ENCODE measurements at places on chromosomes 2 and 18.

- DNase-seq = no peak
Measured at GRCh38 chr18:46416706-46417638, 240.0 kb downstream of the LOXHD1 start.

DNA sequence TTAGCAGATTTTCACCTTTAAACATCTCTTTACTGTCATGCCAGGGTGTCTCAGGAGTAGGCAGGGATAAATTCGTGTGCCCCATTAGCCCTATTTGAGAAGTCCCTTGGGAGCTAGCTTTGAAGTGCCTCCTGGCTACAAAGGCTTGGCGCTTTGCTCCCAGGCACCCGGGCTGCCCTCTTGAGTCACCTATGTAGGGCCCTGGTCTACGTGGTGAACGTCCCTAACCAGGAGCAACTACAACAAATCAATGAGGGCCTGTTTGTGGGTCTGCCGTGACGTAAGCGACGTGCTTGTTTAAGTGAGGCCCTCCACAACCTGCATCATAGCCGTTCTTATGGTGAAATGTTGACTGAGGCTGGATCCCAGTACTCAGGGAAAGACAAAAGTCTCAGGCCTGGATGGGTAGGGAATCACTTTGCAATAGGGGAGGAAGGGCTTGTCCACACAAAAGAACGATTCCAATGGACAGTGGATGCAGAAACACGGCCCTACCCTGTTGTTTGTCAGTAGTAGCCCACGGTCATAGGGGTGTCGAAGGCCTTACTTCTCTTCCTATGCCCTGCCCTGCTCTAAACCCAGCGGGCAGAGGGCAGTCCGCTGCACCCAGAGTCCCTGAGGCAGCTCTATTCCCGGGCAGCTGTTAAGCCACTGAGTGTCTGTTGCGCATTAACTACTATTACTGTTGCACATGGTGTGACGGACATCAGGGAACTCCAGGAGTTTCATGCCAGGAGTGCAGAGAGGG lies 93.9 kb downstream of the INHBB start:
- no peak for DNase-seq

DNA sequence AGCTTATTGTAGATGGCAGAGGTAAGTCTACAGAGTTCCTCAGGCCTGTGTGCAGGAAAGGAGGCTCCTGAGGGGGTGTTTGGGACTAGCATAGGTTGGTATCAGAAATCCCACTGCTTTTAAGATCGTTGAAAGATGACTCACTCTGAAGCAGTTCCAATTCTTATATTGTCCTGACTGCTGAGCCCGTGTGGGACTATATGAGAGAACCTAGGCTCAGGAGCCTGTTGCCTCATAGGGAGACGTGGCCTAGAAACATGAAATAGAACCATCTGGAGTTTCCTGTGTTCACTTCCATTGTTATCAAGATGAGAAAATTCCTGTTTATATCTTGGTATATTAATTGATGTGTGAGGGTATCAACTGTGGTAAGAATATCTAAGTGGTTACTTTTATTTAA lies 5.7 kb downstream of the CCT7 start:
- peak; percentile 41 for DNase-seq

- DNase-seq = no peak
Measured at GRCh38 chr2:74099835-74100234, 47.9 kb downstream of the BOLA3 start.

DNA sequence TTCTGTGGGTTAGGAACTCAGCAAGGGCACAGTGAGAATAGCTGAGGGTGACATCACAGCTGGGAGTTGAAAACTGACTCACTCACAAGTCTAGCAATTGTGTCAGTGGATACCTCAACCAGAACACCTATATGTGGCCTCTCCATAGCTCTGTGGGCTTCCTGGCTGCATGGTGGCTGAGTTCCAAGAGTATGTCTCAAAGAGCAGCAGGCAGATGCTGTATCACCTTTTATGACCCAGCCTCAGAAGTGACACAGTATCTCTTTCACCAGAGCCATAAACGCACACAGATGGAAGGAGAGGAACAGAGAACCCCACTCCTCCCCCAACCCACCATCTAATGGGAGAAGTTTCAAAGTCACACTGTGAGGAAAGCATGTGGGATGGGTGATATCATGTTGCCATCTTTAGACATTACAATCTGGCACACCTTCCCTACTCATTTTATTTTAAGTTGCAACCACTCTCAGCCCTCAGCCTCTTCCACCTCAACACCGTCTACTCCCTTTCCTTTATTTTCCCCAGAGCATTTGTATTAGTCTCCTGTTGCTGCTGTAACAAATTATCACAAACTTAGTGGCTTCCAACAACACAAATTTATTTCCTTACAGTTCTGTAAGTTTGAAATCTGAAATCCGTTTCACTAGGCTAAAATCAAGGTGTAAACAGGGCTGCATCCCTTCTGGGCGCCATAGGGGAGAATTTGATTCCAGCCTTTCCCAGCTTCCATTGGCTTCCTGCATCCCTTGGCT lies 134.6 kb upstream of the SPATS2L start:
- peak; percentile 74 for DNase-seq

DNA sequence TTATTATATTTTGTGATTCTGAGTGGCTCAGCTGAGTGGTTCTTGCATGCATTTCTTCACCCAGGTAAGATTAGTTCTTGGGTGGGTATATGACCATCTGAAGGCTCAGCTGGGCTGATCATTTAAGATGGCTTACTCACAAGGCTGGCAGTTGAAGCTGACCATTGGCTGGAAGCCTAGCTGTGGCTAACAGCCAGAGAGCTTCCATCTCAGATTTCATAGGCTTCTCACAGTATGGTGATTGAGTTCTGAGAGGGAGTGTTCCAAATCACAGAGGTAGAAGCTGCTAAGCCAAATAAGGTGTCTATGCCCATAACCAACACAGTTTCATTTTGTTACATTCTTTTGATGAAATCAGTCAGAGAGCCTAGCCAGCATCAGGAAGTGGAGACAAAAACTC lies 117.4 kb upstream of the RPRM start:
- DNase-seq = no peak

GRCh38 chr2:105307146-105307545 lies 22.4 kb downstream of the TGFBRAP1 start:
- DNase-seq = no peak

DNA sequence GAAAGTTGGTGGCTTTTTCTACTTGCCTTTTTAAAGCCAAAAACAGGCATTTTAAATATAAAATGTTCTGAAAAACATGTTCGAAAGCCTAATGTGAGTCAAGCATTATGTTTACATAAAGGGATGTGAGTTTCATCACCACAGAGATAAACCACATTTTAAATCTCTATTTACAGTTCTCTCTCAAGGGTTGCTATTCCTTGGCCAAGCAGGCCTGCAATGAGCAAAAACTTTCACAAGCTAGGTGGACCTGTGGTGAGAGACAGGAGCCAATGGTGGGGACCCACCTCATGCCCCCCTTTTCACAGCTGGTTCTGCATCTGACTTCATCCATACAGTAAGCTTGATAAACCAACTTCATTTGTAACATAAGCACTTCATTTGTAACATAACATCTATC lies 65.1 kb downstream of the CUL3 start:
- DNase-seq = peak; percentile 64

DNA sequence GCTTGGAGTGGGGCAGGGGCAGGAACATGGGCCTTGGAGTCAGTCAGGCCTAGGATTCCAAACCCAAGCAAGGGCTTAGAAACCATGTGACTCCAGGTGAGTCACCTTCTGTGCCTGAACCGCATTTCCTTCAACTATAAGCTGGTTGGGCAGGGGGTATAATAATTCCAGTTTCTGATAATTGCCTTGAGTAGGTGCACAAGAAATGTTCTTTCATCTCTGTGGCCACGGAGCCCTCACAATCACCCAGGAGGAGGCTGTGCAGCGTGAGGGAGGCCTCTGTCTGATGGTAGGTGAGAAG lies 112.1 kb upstream of the HAAO start:
- no peak for DNase-seq

DNA sequence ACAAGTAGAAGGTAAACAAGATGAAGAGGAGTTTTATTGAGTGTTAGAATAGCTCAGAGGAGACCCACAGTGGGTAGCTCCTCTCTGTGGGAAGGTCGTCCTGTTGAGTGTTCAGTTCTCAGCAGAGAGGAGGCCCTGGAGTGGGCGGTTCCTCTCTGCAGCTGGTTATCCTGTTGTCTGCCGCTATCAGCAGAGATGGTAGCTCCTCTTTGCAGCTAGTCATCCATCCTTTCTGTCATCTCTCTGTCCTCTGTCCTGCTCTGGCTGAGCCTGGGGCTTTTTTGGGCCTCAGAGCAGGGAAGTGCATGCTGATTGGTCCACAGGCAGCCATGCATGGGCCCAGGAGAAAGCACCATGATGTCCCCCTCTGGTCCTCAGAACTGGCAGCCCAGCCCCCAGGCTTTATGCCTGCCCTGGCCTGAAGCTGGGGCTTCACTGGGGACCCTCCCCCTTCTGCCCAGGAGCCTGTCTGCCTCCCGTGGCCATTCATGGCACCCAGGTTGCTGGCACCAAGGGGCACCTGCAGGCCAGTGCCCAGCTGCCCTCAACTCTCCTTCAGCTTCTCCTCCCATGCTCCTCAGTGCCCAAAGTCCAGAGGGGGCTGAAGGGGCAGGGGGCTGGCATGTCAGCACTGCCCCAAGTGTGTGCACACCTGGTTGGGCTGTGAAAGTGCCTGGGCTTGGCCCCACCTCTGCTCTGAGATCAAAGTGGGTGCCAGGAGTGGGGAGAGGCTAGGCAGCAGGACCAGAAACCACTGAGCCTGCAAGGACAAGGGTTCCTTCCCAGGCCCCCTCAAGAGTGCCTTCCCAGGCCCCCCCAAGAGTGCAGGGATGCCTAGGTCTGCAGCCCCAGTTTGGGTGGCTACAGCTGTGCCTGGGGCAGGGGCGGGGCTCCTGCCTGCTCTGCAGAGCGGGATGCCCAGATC lies 98.7 kb downstream of the TWIST2 start:
- no peak for DNase-seq

DNA sequence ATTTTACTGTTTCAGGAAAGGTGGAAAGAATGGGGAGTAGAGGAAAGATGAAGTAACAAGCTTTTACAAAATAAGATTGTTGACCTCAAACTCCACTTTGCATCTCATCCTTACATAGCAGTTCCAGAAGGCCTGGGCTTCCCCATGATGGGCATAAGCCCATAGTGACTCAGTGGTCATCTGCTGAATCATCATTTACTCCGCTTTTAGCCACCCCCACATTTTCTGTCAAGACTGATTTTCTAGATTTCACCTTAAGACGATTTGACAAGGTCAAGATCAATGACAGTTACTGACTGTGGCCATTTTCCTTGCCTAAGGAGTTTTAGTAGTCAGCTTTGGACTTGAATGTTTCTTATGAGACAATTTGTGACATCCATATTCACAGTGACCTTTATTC lies 49.4 kb downstream of the PLEKHM3 start:
- DNase-seq = no peak

DNA sequence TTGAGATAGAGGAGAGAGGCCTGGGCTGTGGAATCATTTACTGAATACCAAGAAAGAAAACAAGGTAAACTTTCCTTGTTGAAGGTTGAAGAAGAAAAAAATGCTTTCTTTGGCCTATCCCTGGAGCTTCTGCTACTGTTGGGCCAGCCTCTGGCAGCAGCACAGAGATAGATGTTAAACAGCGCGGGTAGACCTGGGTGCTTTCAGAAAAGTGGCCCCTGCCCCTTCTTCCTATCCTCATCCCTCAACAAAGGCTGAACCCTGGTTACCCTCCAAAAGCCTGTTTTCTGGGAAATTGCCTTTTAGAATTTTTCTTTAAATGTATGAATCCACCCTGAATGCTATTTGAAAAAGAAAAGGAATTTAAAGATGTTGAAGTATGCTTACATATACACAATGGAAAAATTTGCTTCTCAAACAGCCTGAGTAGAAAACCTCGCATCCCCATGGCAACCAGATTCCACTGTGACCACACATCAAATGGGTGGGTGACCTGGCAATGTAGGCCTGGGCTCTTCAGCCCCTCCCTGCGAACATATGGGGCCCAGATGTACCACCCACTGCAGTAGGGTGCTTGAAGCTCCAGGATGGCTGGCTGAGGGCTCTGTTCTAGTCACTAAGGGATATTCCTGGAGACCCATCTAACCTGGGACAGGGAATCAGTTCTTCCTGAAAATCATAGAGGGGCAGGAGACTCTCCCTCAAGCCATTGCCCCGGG lies 23.4 kb upstream of the CHRNA1 start:
- peak; percentile 100 for DNase-seq

- no peak for DNase-seq
Measured at GRCh38 chr2:98308532-98308931, 37.7 kb upstream of the CNGA3 start.

DNA sequence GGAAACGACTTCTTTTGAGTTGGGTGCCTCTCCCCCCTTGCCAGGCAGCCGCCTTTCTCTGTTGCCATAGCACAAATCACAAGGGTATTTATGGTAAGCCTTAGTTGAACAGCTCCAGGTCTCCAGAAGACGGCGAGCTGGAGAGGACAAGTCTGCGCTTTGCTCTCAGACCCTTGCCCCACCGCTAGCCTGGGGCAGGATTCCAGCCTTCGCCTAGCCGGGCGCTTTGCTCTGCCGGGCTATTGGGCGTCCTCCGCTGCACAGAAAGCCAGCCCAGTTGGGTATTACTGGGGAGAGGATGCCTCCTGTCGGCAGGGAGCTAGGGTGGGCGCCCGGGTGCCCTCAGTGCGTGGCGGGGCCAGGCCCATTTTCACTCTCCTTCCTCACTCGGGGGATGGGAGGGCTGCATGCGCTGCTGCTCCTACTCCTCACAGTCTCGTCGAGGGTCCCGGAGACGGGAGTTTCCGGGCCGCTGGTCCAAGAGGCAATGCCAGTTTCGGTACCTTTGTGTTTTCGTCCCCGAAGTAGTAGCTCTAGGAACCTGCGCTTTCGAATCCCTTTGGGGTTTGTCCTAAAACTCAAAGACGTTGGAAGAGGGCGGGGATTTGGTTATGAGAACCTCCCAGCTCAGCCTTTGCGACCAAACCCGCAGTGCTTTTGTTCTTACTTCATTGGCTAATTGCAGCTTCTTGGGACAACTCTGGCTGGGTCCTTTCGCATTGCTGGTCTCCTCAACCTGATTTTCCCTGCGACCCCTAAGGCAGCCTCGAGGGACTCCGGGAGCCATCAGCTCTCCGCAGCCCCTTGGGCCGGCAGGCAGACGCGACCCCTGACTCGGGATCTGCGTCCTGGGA lies 3.6 kb upstream of the DLX2 start:
- peak; percentile 46 for DNase-seq

DNA sequence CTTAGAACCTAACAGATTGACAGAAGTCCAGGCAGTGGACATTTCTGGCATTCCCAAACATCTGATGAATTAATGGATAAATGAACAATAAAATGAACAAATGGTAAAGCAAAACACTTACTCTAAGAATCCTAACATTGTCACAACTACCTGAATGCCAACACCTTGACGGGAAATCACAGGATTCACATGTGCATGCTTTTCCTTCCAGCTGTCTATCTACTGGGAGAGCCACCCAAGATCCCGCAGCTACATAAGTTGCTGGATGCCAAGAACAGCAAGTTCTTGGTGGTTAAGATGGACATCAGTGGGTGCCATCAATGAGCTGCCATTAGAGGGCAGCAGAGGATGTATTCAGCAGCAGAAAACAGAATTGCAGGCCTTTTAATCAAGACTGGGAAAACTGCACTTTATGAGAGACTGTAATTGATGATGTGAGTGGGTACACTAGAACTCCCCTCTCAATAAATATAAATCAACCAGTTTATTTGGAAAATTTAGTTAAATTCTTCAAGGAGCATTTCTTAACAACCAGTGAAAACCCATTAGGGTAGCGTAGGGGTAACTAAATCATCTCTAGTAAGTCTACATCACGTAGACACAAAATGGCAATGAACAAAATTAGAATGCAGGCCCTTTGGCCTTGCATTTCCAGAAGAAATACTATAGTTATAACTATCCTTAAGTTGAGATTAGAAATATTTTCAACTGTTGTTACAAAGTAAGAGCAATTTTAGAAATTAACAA lies 45.6 kb downstream of the SESTD1 start:
- DNase-seq = peak; percentile 74
